ENCODE measurements at places on chromosomes 12 and 14.
A peak's percentile ranks its signal among the peaks of the same experiment; 100 is the strongest.

- no peak for DNase-seq
Measured at GRCh38 chr14:36022765-36023410, 153.6 kb downstream of the PTCSC3 start.

DNA sequence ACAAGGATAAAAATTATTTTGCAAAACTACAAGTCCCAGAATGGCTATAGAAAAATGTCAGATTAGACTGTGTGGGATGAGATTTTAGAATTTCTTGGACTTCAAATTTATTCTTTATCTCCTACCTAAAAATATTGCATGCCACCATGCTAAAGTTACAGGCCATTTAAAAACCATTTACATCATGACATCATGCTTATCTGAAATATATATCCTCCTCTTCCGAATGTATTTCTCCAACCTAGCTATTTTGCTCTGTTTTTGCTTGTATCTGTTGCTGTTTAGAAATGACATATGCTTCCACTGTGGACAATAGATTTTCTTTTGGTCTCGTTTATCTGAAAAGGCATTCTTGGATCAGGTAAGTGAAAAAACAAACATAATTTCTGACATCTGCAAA, 471.7 kb downstream of the LRFN5 start:
- DNase-seq = no peak

DNA sequence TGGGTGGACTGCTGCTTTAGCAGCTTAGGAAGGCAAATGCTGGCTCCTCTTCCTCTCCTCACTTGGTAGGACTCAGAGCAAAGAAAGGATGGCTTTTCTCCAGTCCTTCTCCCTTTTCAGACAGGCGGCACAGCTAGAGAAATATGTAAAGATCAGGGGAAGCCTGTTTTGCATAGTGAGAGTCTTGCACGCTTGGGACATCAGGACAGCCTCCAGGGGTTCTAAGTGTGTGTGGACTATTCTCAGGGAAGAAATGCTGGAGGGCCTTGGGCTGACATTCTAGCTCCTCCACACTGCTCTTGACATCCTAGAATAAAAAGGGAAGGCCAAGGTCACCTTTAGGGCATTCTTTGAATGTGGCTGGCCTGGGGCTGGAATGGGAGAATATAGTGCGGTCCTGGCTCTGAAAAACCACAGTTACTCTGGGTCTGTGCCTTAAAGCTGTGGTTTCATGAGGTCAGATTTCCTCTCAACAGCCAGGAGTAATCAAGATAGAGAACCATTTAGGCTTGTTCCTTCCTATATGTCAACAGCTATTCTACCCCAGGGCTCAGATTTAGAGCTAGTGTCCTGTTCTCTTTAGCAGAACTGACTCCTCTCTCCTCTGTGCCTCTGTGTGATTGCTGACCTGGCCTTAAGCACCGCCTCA, 24.3 kb downstream of the CMA1 start:
- DNase-seq = no peak

GRCh38 chr12:13211191-13211858, 14.8 kb downstream of the EMP1 start:
- peak; percentile 37 for DNase-seq

DNA sequence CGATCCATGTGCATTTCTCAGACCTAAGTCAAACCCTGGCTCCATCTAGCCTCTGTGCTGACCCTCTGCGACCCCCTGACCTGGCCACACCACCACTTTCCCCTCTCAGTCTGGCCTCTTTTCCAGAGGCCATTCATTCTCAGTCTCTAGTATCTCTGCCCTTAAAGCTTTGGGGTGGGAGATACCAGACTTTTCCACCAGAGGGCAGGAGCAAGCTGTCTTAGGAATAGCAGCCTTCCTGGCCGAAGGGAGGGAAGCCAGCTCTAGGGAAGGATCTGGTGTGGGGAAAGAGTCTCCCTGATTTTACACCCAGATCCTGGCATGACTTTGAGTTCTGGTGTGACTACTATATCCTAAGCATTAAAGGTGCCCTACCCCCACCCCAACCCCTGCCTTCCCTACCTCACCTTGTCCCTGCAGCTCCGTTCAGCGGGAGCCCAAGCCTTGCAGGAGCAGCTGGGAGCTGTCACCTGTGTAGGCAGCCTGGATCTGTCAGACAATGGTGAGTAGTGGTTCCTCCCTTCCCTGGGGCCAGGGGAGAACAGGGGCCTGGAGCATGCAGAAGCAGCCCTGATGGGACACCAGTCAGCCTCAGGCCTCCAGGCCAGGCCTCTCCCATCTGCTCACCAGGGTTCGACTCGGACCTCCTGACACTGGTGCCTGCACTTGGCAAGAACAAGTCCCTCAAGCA, 6.6 kb downstream of the CARMIL3 start:
- no peak for DNase-seq

GRCh38 chr12:46674800-46675199, 151.0 kb downstream of the SLC38A4 start:
- DNase-seq = no peak

GRCh38 chr12:76259106-76259505, 89.1 kb downstream of the BBS10 start:
- no peak for DNase-seq

GRCh38 chr14:32932302-32932913, 6.3 kb upstream of the NPAS3 start:
- DNase-seq = no peak

GRCh38 chr14:98334186-98334585, 937.8 kb downstream of the BCL11B start:
- DNase-seq = no peak

DNA sequence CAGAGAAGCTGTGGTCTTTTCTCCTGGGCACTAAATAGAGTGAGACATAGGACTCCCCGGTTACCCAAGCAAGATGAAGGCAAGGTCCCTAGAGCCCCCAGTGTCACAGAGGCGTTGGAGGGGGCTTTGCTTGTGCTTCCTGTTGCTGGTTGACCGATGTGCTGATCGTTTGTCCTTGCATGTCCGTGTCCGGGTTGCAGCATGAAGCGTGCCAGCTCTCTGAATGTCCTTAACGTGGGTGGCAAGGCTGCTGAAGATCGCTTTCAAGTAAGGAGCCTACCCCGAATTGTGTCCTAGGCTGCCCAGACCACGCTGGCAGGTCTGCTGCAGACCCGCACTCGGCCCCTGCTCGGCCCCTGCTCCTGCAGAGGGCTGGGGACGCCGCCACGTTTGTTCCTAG, 23.1 kb downstream of the XRCC3 start:
- DNase-seq = no peak

DNA sequence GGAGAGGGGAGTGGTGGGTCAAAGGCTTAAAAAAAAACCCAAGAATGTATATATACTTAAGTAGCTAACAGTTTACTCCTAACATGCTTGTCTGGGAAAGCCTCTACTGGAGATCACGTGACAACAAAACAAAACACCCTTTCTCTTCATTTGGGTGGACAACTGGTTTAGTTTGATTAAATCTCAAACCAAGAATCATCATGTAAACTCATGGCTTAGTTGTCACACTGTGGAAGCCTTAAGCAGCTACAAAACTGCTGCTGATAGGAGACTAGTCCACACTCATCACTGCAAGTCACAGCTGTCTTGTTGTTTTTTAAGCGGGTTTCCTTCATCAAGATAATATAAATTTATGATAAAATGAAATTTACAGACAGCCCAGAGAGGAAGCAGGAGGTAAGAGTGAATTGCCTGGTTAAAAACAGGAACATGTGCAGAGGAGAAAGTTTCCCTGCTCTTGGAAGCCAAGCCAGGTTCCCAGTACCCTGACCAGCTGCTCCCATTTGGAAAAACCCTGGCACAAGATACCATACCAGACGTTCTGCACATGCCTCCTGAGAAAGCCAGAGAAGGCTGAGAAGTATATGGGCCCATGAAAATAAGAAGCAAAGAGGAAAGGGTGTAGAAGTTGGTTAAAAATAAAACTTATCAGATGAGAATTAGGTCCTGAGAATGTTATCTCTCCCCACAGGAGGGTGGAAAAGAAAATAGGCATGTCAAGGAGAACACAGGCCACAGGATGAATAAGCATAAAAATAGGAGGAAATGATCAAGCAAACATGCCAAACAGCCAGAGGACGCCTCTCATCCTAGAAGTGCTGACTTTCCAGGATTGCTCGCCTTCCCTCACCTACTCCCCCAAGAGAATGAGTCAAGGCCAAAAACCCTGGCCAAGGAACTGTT, 34.0 kb downstream of the EGLN3 start:
- no peak for DNase-seq

DNA sequence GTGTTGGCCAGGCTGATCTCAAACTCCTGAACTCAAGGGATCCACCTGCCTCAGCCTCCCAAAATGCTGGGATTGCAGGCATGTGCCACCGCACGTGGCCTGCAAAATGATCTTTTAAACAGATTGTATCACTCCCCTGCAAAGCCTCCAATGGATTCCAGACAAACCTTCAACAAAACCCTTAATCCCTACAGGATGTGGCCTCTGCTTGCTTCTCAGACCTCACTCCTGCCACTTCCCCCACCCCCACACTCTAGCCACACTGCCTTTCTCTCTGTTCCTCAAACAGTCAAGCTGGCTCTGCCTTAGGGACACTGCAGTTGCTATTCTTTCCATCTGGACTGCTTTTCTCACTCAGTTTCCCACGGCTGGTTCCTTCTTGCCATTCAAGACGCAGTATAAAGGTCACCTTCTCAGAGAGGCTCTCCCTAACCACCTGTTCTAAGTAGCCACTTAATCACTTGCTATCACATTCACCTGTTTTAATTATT, 47.3 kb upstream of the TMED10 start:
- no peak for DNase-seq

- DNase-seq = no peak
Measured at GRCh38 chr12:82723093-82723492, 36.4 kb downstream of the TMTC2 start.

- DNase-seq = no peak
Measured at GRCh38 chr14:96349286-96350075, 13.7 kb downstream of the ATG2B start.

DNA sequence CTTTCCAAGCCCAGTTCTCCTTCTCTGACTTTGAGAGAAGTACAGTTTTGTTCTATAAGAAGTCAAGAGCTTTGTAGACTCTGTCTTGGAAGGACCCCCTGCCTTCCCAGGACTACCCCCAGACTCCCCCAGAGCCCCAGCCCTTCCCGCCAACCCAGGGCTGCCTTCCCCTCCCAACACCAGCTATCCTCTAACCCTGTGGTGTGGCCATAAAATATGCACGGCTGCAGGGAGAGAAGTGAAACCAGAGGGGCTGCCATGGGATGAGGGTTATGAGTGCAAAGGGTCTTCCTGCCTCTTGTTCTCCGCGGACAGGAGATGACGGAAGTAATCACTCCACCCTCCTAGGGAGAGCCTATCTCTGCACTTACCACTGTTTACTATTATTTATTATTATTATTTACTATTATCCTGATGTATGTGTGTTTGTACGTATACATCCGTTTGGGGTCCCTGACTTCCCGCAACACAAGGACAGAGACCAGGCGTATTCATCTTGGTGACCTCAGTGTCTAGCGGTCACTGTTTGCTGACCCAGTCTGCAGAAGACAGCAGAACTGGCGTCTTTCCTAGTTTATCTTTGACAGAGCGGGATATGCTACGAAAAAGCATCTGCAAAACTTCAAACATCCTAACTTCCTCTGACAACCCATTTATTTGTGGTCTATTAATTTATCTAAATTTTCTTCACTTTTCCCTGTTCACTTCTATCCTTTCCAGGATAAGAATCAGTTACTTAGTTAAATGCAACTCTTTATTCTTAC, 3.5 kb upstream of the SCNN1A start:
- DNase-seq = no peak

All from activated CD4-positive, alpha-beta T cell treated with anti-CD3 and anti-CD28 coated beads, Interleukin-2, amount 50 U/mL, for 48 hours (primary cell).